Right ventricle myocardium inferior (tissue), 1 donor: ENCODE measurements at places on chromosomes 12 and 14.

DNA sequence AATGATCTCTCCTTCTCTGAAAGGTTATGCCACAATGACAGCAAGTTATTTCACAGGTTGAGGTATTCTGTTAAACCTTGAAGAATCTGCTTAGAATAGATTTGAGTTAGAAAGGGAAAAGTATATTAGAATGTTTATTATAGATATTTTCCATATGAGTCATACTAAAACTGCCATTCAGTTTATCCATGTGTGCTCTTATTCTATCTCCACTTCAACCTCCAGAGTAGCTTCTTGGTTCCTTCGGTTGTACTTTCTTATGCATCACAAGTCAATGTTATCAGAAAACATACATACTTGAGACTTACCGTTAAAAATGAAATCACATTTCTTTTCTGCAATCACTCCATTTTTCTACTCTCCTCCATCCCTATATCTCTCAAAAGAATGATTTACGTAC, 197.7 kb downstream of the BCAT1 start:
- DNase-seq: no peak

DNA sequence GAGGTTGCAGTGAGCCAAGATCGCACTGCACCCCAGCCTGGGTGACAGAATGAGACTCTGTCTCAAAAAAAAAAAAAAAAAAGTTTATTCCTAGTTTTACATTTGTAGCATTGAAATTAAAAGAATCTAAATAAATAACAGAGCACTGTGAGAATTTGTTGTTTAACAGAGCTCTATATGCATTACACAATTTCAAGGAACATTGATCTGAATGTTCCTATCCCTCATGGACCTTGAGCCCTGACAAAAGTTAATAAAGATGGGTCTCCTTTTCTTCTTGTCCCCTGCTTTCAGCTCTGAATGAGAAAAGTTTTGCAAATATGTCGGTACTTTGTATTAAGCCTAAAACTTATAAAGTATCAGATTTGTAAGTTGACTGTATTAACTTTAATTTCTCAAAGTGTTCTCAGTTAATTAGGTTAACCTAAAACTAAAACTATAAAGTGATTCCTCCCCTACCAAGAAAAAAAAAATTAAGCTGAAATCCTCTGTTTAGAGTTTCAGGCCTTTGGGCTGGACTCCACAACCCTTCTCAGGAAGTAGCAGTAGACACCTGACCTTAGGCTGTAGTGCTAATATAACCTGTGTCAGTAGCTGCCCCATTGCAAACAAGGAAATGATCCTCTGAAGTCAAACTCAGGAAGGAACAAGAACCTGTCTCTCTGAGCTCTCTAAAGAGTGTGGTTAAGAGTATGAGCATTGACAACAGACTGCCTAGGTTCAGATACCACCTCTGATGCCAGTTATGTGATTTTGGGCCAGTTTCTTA, 477.6 kb downstream of the DPF3 start:
- DNase-seq: no peak

- DNase-seq: no peak
Measured at GRCh38 chr14:103206023-103206481, 82.8 kb downstream of the TNFAIP2 start.

DNA sequence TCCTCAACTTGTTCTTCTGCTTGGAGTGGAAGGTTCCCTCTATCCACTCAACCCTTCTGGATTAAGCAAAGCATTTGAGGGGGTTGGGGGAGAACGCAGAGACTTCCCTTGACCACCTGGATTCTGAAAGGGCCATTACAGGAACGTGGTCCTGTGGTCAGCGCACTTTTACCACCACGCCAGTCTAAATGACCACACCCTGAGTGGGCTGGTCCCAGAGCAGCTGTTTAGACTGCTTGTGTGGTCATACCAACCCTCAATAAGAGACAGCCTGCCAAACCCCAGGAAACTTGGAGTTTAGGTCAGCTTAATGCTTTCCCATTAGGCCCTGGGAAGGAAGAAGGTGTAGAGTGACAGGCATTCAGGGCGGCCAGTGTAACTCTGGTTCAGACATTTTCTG, 165.5 kb upstream of the ATP2B1 start:
- DNase-seq: no peak

- no peak for DNase-seq
Measured at GRCh38 chr14:57168138-57168679, 100.5 kb downstream of the EXOC5 start.
